ENCODE measurements at places on chromosomes 11 and 22. TPM values are rescaled to one million over a fixed set of nuclear protein-coding genes. Genes with fewer than 3 reads are reported as not detected.

Gene NLRP14
- not detected for total RNA-seq

Gene MS4A12
- 0.21 TPM for total RNA-seq

Gene ALDH3B2
- total RNA-seq, result not detected

Gene HBB
- not detected for total RNA-seq

Gene TRPM5
- total RNA-seq, result not detected

Gene MRGPRX3
- total RNA-seq, result not detected

Gene SAC3D1
- total RNA-seq, result 18.5 TPM

Gene ADM2
- total RNA-seq, result 3.9 TPM

Gene CABP4
- total RNA-seq, result not detected

Gene PRAME
- total RNA-seq, result not detected

Gene ACRV1
- not detected for total RNA-seq
